ENCODE measurements at places on chromosomes 1 and 21. TPM values are rescaled to one million over a fixed set of nuclear protein-coding genes. Genes with fewer than 3 reads are reported as not detected.

DNA sequence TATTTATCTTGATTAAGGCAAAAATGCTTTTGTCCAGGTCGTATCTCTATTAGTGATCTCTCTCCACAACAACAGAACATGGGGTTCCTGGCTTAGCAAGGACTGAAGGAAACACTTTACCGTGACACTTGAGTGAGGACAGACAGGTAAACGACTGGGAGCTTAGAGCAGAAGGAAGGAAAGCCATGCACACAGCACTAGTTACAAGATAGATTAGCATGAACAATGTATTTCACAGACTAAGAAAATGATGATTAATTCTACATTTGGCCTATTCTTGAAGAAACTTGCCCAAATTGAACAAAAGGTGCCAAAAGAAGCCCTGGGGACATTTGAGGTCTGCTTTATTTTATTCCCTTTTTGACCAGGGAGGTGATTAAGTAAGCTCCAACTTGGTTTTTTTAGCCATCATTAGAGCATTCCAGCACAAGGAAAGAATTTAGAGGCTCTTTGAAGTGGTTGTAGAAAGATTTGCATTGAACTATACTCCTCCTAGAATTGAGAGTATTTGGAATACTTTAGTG is 248.5 kb downstream of the USP25 start:
- DNase-seq = no peak

- no peak for DNase-seq
Measured at GRCh38 chr1:26045722-26046245, at the start of gene SLC30A2. Gene SLC30A2 (minus strand): TSS chr1:26046118. CDS start chr1:26045896, 222 bp downstream.

GRCh38 chr1:107152395-107152794 is 11.6 kb downstream of the NTNG1 start:
- DNase-seq = no peak

GRCh38 chr1:172005856-172006255 is 164.6 kb downstream of the DNM3 start:
- DNase-seq = no peak

DNA sequence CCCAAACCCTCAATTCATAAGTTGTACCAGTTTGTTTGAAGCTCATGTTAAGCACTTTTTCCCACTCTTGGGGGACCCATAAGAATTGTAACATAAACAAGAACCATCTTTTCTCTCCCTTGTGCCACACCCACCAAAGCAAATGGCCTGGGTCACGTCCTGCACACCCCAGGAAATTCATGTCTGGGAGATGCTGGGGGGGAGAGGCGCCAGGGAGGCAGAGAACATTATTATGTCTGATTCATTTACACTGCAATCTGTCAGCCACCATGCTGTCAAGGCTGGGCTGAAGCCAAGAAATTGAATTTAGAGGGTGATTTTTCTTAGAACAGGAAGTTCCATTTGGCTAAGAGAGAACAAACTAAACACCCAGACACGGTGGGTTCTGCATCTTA is 37.2 kb upstream of the IPO9 start:
- no peak for DNase-seq

DNA sequence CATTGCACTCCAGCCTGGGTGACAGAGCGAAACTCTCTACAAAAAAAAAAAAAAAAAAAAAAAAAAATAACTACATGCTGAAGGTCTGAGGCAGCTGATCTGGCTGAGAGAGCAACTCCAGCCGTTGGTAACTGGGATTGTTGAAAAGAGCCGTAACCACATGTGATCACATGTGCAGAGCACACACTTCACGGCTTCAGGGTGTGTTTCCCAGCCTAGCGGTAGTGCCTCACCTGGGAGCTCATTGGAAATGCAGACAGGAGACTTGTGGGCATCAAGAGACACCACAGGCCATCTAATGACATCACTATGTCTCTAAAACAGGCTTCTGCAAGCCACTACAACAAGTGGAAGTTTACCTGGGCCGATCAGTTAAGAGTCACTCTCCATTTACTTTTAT is 11.8 kb upstream of the OTUD7B start:
- no peak for DNase-seq

DNA sequence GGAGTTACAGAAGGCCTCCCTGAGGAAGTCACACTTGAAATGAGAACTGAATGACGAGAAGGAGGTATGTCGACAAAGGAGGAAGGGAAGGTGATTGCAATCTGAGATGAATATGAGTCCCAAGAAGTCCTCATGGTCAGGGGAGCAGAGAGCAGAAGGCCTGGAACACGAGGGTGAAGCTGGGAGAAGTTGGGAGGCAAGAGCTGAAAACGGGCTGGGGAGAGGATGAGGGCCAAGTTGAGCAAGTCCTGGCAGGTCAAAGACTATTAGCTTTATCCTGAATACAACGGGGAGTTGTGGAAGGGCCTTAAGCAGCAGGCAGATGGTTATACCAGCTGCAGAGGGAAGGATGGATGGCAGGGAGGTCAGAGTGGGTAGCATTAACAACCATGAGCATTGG is 89.5 kb downstream of the KCNJ15 start:
- no peak for DNase-seq

DNA sequence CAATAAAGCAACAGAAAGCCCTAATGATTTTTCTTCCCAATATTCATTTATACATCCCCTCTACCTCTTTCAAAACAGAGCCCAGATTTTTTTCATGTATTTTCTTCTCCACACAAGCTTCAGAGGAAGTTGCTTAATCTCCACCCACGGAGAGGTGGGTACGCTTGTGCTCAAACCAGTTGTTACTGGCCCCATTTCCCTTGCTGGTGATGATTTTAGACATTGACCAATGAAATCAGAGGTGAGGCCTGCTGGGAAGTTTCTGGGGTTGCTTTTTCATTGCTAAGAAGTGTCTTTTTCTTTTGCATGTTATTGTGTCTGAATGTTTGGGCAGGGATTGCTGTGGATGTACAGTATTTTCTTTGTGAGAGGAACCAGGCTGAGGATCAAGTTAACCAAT is 448.1 kb upstream of the B3GALT2 start:
- DNase-seq = no peak

DNA sequence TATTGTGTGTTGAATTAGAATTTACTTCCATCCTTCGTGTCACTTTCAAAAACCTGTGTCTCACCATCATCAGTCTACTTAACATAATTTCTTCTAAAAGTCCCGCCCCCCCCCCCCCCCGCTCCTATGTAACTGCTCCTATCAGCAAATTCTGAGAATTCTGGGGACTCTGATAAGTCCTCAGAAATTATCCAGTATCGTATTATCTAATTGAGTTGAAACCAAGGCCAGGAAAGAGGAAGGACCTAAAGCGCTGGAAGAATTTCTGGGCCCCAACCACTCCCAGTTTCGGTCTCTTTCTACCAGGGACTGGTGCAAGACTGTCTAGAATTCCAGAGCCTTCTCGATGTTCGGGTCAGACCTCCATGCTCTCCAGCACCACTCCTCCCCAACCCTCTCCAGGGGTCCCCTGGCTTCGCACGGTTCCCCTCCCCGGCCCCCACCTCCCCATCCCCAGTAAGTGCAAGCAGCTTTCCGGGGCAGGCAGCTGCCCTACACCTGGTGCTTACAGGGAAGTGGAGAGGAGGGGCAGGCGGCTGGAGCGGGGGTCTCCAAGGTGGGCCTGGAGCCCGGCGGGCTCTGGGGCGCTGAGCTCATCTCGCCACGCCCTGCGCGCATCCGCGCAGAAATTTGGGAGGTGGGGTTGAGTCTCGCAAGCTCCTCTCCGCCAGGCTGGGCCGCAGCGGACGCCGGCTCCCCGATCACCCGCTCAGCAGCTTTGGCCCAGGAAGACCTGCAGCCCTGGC is 16.0 kb upstream of the ZNF496 start:
- no peak for DNase-seq

DNA sequence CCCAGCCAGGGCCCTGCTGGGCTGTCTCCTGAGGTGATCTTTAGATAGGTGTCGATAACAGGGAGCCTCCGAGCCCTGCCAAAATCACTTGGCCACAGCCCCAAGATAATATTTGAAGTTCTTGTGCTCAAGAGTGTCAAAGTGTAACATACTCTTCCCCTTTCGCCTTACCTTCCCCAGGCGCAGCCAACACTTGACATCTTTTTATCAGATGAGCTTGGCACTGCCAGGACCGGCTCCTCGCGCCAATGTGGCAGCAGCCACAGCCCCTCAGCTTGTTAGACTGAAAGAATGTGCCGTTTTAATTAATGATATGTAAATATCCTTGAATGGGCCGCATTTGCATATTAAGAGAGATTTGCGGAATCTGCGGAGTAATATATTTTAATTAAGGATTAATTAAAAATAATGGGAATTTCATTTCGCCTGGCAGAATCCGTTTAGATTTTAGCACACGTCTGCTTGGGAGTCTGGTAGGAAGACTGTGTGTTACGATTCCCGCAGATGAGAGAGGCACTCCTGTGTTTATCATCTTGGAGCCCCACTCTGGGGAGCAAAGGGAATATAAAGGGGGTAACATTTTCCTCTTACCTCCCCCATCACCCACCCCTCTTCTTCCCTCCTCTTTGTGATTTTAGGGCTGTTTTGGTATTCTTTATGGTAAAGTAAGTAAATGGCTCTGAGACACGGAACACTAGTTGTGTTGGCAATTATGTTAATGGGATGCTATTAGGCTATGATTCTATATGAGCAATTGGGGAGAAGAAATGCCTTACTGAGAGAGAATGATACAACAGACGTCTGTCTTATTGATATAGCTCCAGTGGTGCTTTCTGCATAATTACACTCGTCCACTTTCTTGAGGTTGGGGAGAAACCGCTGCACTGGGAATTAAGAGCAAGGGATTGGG is 109.8 kb downstream of the PBX1 start:
- no peak for DNase-seq

DNA sequence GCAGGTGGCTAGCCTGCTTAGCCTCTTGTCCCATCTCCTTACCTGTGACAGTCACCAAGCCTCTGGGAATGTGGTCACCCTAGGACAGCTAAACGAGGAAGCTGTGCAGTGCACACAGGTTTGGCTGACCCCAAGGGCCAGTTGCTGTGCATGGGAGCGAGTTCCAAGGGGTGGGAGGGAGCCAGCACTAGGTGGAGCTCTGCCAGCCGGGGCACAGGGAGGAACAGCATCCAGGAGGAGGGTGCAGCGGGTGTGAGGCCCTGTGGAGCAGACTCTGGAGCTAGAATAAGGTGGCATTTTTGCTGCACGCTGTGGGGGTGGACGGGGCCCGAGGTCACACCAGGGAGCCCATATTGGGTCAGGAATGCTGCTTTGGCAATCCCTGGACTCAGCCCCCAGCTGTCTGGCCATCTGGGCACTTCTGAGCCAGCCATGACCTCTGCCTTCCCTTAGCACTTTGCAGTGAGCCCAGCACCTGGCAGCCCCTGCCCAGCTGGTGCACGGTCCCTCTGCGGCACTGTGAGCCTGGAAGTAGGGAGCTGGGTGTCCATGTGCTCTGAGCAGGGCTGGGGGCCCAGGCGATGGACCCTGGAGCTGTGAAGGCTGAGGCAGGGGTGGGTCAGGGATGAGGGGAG is 8.7 kb downstream of the PDXK start:
- no peak for DNase-seq

GRCh38 chr1:19715334-19716203 is 50.9 kb downstream of the HTR6 start:
- DNase-seq = peak; percentile 93

- no peak for DNase-seq
Measured at GRCh38 chr21:45225741-45226327, 61.9 kb downstream of the POFUT2 start.

GRCh38 chr1:217135569-217135915 is 412.3 kb upstream of the ESRRG start:
- DNase-seq = no peak

- DNase-seq = no peak
Measured at GRCh38 chr1:150180474-150180873, 30.8 kb downstream of the PLEKHO1 start.

DNA sequence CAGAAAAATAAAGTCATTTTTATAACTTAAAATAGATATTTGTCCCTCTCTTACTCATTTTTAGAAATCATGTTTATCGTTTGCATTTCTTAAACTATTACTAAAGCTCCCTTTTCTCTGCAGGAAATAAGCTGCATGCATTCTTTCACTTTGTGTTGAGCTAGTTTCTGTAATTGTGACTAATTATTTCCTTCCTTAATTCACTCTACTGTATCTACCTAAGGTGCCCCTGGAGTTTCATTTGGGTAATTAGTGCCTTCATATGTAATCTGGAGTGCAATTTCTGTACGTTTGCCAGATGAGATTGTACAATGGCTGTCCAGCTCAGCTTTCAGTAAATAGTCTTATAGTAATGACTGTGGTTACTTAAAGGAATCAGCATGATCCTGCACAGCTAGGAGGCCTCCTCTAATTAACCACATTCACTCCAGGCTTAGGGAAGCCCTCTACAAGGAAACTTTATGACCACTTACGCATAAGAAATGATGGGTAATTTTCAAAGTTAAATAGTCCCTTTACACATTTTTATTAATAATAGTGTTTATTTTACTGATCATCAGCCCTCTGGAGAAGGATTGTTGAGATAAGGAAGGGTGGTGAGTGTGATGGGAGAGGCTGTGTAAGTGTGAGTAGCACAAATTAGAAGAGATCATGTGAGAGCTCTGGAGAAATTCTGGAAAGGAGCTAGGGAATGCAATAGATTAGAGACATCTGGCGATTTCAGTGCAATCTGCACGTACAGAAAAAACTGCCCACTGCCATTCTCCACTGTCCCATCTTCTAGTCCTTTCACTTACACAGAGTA is 86.8 kb downstream of the LRRC8C start:
- DNase-seq = no peak

DNA sequence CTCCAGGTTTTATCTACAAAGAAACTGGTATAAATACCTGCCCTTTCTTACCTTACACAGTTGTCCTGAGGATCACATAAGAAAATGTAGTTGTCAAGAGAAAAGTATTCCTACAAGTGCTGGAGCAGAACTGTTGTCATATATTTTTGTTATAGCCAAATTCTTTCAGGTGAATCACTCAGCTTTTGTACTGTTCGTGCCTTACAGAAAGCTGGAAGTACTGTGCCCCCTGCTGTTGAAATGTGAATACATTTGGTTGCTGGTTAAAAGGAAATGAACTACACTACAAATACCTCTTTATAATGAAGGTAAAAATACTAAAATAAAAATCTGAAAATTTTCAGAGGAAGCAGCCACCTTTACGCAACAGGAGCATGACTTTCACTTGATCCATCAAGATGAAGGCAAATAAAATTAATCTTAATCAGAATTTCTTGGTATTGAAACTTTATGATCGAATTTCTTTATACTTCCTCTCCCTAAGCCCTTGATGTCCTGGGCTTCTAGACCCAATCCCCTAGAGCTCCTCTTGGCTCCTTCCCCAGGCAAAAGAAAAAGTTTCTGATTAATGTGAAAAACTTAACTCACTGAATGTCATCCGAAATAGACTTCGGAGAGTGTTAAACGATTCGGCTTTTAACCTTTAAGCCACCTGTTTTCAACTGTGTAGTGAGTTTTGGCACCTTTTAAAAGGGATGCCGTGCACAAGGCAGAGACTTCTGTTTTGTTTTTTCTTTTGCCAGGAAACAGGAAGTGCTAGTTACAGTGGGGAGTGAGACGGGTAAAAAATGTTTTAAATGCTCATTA is 12.5 kb downstream of the CHML start:
- DNase-seq = no peak

GRCh38 chr1:33944846-33945245 is 81.0 kb downstream of the HMGB4 start:
- DNase-seq = no peak

The ERICH3 gene
- not detected for total RNA-seq

The FCRL2 gene
- not detected for total RNA-seq

The CA14 gene
- total RNA-seq = 14.4 TPM

The LACTBL1 gene
- not detected for total RNA-seq

The APOBEC4 gene
- not detected for total RNA-seq

The BEND5 gene
- 4.6 TPM for total RNA-seq

The SLC1A7 gene
- total RNA-seq = not detected

The KRTAP13-2 gene
- not detected for total RNA-seq

The TCEA3 gene
- total RNA-seq = 73.6 TPM

The COL8A2 gene
- 1.0 TPM for total RNA-seq

The F5 gene
- total RNA-seq = 16.6 TPM

The MFSD2A gene
- total RNA-seq = 0.65 TPM

The FAM72C gene
- total RNA-seq = 0.14 TPM

The TAS1R3 gene
- 0.51 TPM for total RNA-seq
